ENCODE measurements at places on chromosomes 16 and 17. TPM values are rescaled to one million over a fixed set of nuclear protein-coding genes. Genes with fewer than 3 reads are reported as not detected.
A peak's percentile ranks its signal among the peaks of the same experiment; 100 is the strongest.

OTOA gene
- not detected for total RNA-seq

- DNase-seq, result no peak
Observed at GRCh38 chr16:49121636-49122035, 160.0 kb downstream of the CBLN1 start.

DNA sequence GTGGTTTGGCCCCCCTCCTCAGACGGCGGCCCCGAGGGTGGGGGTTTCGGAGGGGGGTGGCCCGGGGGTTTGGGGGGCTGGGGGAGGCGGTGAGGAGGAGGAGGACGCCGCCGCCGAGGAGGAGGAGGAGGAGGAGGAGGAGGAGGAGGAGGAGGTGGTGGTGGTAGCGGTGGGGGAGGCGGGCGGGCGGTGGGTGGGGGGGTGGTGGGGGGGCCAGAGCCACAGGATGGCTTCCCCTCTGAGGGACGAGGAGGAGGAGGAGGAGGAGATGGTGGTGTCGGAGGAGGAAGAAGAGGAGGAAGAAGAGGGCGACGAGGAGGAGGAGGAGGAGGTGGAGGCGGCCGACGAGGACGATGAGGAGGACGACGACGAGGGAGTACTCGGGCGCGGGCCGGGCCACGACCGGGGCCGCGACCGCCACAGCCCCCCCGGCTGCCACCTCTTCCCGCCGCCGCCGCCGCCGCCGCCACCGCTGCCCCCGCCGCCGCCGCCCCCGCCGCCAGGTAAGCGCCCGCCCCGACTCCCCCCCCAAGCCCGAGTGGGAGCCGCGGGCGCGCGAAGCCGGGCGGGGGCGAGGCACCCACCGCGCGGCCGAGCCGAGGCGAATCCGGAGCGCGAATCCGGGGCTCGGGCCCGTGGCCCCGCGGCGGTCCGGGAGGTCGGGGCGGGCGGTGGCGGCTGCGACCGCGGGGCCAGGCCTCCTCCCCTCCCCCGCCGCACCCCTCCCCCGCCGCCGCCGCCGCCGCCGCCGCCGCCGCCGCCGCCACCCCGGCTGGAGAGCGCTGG, 3.8 kb upstream of the CHD3 start:
- no peak for DNase-seq

DNA sequence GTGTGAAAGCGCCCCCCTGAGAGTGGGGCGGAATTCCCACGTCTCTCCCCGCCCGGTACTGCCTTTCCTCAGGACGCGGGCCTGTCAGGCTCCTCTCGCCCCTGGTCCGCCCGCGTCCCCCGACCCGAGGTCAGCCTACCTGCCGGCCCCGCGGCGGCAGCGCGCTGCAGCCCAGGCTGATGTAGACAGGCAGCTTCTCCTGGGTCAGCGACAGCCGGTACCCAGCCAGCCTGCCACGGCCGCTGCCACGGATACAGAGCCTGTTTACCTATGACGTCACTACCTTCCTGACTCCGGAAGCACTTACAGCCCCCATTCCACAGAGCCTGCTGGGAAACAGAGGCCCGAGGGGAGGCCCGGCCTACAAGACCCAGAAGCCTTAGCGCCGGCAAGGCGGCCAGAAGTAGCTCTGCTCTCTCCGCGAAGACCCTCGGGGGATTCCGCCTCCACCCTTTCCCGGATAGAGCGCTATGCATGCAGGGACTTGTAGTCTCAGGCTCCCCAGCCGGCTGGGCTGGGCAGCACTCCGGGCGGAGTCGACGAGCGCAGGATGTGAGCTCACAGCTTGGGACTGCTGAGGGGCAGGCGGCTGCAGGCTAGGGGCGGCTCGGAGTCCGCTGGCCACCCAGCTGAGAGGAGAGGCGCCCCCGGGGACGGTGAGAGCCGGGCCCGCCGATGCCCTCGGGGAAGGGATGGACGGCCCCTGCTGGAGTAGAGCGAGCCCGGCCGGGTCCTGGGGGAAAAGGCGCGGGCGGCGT, at the start of the genes IFT20 and TNFAIP1:
IFT20 (minus strand) TSS at position 272 of the 758 bp plus-strand sequence. CDS start 3,487 bp downstream, outside the sequence.
TNFAIP1 (plus strand) TSS at position 561 of the 758 bp plus-strand sequence. CDS start 3,761 bp downstream, outside the sequence.
- peak; percentile 99 for DNase-seq

TMIGD1 gene
- not detected for total RNA-seq

MFSD11 gene
- 13.4 TPM for total RNA-seq

GRCh38 chr17:73901661-73902415, 257.6 kb upstream of the SDK2 start:
- no peak for DNase-seq

- DNase-seq, result no peak
Observed at GRCh38 chr17:35728551-35728950, 2.9 kb upstream of the RASL10B start.

DNA sequence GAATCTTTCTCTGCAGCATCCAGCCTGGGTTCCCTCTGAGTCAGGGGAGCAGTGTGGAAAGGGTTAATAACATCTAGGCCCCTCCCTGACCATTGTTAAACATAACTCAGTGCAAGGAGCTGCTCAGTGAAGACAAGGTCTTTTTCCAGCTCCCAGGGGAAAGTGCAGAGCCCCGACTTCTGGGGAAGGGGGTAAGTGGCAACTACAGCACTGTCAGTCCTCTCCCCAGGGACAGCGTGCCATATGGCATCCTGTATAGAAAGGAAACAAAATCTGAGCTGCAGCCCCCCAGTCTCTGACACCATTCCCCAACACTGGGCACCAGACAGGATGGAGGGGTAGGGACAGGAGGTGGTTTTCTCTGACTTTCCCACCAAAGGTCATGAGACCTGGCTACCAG, 7.8 kb downstream of the MRPL27 start:
- no peak for DNase-seq

- no peak for DNase-seq
Observed at GRCh38 chr17:82386255-82386831, 14.8 kb downstream of the UTS2R start.

SP6 gene
- 0.11 TPM for total RNA-seq

GRCh38 chr17:41586863-41587495, at the start of gene KRT14:
Gene KRT14, minus strand, starts transcription at chr17:41586895. Its CDS starts 61 bp downstream, at chr17:41586834.
- DNase-seq, result no peak

GRCh38 chr16:25700547-25700946, 8.8 kb downstream of the HS3ST4 start:
- DNase-seq, result no peak

DNA sequence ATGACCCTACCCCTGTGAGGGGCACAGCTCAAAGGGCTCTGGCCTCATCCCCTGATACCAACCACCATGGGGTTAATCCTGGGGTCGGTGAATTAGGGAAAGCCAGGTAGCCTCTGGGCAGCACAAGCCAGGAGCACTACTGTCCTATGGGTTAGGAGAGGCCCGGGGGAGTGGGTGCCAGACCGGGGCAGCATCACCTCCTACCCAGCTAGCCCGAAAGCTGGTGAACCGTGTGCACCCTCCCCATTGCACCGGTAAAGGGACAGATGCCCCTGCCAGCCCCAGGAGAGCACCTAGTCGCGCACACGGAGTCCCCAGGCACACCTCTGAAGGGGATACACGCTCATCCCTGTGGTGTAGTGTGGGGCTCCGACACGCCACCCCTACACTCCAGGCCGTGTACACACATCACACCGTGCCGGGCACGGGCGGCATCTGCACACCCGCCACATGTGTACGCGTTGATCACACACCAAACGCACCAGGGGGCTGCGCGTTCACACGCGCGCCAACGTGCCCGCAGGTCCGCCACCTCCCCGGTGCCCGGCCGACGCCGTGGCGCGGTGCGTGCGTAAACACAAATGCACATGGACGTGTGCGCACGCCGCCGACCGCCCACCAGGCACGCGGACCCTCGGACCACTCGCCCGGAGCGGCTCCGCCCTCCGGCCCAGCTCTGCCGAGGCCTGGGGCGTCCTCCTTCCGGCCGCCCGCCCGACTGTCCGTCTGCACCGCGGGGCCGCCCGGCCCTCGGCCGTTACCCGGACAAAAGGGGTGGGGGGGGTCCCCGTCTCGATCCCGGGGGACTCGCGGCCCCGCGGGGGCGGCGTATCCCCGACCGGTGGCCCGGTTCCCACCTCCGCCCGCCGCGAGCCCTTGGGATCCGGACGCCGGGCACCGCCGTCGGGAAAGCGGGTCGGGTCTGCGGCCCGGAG, 785 bp downstream of the UBALD1 start:
- DNase-seq, result no peak

FA2H gene
- total RNA-seq, result not detected

- DNase-seq, result no peak
Observed at GRCh38 chr17:1434150-1434549, 21.9 kb downstream of the CRK start.

- DNase-seq, result no peak
Observed at GRCh38 chr16:69465083-69465721, 40.8 kb downstream of the CYB5B start.

TBC1D3K gene
- not detected for total RNA-seq

GRCh38 chr17:27569257-27569722, 61.7 kb upstream of the LGALS9 start:
- no peak for DNase-seq

TRIM72 gene
- not detected for total RNA-seq

DNA sequence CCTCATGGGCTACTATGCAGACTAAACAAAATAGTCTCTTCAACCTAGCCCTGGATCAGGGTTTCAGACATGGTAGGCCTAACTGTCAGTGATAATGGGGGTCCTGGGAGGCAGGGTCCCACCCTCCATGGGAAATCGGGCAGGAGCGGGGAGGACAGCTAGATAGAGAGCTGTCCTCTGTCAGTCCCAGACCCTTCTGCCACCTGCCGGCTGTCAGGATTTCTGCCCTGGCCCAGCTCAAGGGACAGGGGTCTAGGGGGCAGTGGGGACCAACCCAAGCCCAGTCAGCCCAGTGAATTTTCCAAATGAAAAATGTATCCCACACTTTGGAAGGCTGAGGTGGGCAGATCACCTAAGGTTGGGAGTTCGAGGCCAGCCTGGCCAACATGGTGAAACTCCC, 5.3 kb downstream of the CA7 start:
- no peak for DNase-seq

GRCh38 chr16:86059253-86060171, 160.6 kb downstream of the IRF8 start:
- no peak for DNase-seq

- peak; percentile 68 for DNase-seq
Observed at GRCh38 chr16:1078579-1079021, 6.1 kb downstream of the SSTR5 start.

CBFA2T3 gene
- 32.8 TPM for total RNA-seq

SMTNL2 gene
- 15.6 TPM for total RNA-seq

- DNase-seq, result no peak
Observed at GRCh38 chr17:17570798-17571716, 20.5 kb downstream of the PEMT start.

GRCh38 chr17:28895794-28896447, 1.6 kb downstream of the FLOT2 start:
- DNase-seq, result no peak

- no peak for DNase-seq
Observed at GRCh38 chr16:7820816-7821215, 488.2 kb downstream of the RBFOX1 start.

SMIM5 gene
- total RNA-seq, result not detected

DNA sequence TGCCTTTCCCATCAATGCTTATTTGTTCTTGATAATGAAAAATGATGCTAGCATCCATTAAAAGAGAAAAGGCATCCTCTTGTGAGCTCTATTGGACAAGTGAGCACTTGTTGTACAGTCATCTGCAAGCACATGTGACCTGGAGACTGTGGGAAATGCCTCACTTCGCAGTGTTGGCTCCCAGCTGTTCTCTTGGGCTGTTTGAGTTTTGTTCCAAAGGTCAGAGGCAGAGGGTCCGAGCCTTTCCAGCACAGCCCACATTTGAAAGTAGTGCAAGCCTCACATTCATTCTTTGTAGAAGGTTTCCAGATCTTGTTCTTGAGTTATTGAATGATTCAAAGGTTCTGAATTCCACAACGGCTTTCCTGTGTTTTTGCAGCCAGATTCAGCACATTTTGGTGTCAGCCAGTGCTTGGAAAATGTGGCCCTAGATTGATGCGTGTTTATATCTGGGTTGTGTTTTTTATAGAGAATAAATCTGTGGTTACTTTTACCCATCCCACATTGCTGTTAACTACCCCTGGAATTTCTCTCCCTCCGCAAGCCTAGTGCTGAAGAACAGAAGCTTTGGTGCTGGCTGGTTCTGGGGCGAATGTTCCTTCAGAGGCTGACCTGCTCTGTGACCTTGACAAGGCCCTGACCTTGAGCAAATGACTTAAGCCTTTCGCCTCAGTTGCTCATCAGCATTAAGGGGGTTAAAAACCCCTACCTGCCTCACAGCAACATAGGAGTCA, 49.8 kb downstream of the CDH1 start:
- DNase-seq, result no peak

GRCh38 chr17:76398523-76399174, 14.2 kb downstream of the SPHK1 start:
- DNase-seq, result no peak

DNA sequence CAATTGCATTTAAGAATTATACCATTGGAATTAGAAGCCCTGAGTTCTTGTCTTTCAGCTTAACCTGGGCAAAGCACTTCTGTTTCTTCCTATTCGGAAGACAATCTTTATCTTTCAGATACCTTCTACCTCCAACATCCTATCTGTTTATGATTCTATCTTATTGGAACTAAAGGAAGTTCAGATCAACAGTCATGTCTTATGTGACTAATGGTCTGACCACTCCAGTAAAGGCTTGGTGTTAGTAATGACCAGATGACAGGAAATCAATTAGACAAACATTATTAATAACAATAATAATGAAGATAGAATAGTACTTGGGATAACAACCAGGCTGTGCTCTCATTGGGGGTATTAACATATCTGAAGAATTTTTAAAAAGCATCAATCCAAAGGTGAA, 11.3 kb downstream of the HS3ST3A1 start:
- DNase-seq, result no peak

GRCh38 chr16:4060009-4060408, 56.2 kb downstream of the ADCY9 start:
- no peak for DNase-seq

DNA sequence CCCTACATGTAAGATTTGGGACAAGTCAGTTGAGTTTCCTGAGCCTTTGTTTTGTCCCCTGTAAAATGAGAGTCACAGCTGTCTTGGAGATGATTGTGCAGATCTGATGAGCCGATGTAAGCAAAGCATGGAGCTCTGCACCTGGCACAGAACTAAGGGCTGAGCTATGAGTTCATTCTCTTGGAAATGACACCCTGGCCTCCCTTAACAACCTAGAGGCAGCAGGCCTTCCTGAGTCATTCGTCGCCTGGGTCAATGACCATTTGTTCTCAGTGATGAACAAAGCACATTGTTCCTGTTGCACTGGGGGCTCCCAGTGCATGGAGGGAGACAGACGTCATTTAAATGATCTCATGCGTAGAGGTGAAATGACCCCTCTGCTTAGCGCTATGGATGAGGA, 62.8 kb upstream of the GCSH start:
- no peak for DNase-seq

DNA sequence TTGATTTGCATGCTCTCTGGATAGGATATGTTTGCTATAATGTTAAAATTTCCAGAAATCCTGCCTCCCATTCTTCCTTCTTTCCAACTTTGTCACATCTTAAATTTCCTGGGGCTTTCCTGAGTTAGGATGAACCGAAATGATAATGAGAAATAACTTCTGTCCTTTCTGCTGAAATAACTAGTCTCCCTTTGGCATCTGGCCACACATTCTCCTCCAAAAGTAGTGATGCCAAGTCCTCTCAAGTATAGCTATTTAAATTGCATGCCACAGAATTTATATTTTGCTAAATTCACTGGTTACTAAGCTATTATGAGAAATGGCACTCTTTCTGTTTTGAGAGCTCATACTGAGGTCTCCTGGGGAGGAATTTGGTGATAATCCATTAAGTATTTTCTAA, 30.6 kb downstream of the FAM20A start:
- no peak for DNase-seq

All from ascending aorta (tissue), 2 donors.